ENCODE measurements at places on chromosomes 5 and 9.

GRCh38 chr5:136655468-136655867, 290.1 kb upstream of the TRPC7 start:
- DNase-seq, result no peak

GRCh38 chr9:135939351-135940265, 21.6 kb downstream of the UBAC1 start:
- DNase-seq, result no peak

DNA sequence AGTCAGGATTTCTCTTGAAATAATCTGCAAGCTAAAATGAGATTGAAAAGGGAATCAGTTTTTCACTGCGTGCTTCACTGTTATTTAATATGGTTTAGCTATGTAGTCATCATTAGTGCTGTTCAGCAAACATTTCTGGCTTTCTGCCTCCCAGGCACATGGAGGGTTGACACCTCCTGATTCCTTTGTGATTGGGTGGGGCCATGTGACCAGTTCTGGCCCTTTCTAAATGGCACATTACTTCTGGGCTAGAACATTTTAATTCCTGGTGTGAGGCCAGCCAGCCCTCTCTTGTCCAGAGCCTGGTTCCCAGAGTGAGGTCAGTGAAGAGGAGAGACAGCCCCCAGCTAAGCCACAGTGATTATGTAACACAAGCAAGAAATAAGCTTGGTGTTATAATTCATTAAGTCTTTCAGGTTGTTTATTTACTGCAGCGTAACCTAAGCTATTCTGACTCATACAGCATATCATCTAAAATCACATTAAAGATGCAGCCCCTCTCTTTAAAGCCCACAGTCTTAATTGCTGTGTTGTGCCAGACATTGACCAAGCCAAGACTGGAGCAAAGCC, 17.4 kb upstream of the ARSI start:
- peak; percentile 69 for DNase-seq

DNA sequence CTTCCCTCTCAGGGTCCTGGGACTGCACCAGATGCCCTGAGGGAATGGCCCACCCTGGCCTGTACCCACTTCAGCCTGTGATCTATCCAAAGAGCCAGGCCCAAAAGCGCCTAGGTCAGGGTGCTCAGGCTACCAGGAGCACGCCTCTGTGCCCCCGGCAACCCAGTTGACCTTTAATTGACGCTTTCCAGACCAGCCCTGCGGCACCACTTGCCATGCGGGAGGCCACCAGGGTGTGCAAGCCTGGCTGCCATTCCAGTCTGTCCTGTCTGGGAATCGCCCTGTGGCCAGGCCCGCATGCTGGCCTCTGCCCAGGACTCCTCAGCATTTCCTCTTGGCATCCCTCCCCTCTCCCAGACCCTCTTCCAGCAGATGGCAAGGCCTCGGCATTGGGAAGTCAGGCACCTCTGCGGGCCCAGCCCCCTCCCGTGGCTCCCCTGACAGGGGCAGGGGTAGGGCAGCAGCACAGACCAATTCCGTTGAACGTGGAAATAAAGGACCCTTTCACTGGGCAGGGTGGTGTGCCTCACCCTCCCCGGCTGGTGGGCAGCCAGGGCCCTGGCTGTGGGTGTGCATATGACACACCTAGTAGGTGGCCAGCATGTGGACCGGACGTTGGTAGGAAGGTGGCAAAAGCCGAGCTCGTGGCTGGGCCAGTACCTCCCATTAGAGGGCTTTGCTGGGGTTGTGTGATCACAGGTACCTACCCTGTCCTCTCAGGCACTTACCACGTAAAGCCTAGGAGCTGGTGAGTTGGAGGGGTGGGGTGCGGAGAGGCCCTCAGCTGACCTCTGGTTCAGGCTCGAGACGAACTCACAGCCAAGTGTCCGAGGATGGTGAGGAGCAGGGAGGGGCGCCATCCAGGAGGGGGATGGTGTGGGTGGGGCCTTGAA, 3.5 kb upstream of the AIF1L start:
- no peak for DNase-seq

DNA sequence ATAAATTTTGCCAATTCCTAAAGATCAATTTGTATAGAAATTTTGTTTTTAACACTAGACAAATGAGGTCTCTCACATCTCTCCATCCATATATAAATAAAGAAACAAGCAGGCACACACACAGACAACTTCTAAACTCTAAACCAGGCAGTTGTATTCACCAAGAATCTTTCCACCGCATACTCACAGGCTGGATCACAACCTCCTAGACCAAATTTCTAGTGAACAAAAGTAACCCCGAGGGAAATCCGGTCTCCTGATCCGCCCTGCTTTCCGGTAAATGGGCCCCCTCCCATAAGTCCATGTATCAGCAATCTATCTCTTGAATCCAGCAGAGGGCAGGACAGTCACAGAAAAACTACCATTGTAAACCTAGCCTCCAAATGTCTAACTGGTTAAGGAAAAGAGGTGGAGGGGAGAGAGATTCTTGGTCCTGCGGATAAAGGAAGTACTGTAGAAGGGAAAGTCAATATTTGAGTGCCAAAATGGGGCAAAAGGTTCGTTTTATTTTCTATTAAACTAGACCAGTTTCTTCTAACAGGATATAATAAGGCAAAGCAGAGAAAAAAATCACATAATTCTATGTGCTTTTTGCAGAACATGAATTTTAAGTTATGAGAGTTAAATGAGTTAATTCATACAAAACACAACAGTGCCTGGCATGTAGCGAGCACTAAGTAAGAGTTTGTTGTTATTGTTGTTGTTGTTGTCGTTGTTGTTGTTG, 4.8 kb upstream of the SMU1 start:
- DNase-seq, result no peak

- DNase-seq, result no peak
Observed at GRCh38 chr5:38764937-38765391, 80.8 kb upstream of the OSMR start.

DNA sequence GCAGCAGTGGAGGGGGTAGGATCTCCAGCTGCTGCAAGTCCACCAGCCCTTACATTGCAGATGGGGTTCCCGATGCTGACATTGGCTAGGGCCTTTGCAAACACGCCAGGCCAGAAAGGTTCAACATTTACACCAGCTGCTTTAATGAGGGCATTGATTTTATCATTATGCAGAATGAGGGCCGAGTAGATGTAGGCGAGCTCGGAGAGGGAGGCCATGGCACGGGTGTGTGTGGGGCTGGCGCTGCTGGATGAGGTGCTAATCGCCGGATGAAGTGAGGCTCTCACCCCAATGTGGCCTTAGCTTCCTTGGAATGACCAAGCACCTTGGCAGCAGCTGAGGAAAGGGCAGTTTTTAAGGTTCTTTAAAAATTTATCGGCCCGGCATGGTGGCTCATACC, 27.4 kb downstream of the PHAX start:
- DNase-seq, result no peak

- DNase-seq, result no peak
Observed at GRCh38 chr5:36239370-36240293, 2.1 kb downstream of the NADK2 start.

DNA sequence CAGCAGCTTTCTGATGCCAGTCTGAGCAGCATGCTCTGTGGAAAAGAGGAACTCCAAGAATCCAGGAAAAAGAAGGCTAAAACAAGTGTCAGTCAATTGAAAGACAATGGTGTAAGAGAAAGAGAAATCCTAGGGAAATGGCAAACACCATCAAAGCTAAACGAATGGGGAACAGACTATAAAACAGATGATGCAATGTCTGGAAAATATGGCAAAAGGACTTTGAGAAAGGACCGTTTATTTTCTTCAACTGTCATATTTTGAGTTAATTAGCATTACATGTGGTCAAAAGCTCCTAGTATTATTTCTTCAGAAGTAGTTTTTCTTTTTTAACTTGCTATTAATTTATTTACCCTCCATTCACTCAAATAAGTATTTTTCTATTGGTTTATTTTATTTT, 465.2 kb downstream of the LRRC70 start:
- no peak for DNase-seq

GRCh38 chr5:67431191-67431590, 234.6 kb upstream of the CD180 start:
- no peak for DNase-seq

GRCh38 chr9:83992901-83993300, 12.3 kb downstream of the RMI1 start:
- no peak for DNase-seq

GRCh38 chr9:77582961-77583576, 65.1 kb downstream of the GNA14 start:
- DNase-seq, result no peak

GRCh38 chr5:43150748-43151147, 30.0 kb downstream of the ZNF131 start:
- no peak for DNase-seq

DNA sequence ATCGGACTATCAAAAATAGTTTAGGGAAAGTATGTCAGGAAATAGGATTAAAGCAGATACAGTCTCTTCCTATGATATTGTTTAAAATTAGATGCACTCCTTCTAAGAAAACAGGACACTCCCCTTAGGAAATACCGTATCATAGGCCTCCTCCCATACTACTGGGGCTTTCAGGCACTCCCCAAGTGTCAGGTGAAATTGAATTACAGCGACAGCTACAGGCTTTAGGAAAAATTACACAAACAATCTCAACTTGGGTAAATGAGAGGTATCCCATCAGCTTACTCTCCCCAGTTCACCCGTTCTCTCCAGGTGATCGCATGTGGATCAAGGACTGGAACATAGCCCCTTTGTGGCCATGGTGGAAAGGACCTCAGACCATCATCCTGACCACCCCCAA, 110.4 kb upstream of the EPB41L4A start:
- DNase-seq, result no peak

DNA sequence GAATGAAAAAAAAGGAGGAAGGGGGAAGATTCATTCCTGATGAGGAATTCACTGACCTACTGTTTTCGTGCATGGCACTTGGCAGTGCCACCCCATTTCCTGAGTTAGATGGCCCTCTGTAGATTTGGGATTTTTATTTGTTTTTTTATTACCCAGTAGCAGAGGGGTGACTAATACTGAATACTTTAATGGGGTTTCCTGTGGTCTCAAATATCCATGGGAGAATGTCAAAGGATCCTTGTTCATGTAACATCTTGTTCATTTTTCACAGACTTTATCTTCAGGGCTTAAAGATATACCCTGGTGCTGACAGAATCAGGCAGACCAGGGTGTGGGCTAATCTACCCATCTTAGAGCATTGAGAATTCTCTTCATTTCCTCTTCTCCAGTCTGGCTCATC, 93.0 kb downstream of the MAMDC2 start:
- DNase-seq, result no peak

DNA sequence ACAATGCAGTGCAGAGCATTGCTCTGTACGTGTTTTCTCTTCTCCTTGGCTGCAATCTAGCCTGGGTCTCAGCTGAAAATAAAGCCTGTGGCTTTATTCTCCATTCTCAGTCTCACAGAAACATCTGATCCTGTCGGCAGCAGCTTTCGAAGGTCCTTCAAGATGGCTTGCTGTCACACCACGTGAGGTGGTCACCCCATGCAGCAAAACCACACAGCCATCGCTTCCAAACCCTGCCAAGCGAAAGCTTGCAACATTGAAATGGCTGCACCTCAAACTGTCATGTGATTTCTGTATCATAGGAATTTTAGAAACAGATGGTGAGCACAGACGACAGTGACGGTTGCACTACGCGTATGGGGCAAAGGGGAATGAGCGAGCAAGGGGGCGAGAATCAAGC, 98.5 kb upstream of the SMARCA2 start:
- DNase-seq, result no peak

DNA sequence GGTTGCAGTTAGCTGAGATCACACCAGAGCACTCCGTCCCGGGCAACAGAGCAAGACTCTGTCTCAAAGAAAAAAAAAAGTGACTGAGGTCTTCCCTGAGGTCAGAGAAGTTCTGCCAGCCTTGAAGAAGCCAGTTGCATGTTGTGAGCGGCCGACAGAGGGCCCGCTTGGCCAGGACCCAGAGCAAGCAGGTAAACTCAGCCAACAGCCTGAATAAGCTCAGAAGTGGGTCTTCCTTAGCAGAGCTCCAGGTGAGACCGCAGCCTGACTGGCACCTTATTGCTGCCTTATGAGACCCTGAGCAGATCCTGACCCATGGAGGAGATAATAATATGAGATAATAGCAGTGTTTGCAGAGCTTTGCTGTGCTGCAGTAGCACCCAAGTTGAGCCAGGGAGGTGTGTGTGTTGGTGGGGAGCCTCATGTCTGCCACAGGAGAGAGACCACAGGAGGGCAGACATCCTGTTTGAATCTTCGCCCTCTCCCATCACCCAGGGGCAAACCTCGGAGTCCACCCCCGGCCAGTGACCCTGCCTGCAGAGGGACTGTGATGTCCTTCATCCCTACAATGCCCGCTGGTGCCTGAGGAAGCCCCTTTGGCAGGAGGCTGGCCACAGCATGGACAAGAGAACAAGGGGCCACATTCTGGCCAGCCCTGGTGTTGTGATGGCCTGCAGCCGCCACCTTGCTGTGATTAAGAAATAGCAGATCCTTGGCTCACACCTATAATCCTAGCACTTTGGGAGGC, 10.8 kb upstream of the BARX1 start:
- peak; percentile 35 for DNase-seq

DNA sequence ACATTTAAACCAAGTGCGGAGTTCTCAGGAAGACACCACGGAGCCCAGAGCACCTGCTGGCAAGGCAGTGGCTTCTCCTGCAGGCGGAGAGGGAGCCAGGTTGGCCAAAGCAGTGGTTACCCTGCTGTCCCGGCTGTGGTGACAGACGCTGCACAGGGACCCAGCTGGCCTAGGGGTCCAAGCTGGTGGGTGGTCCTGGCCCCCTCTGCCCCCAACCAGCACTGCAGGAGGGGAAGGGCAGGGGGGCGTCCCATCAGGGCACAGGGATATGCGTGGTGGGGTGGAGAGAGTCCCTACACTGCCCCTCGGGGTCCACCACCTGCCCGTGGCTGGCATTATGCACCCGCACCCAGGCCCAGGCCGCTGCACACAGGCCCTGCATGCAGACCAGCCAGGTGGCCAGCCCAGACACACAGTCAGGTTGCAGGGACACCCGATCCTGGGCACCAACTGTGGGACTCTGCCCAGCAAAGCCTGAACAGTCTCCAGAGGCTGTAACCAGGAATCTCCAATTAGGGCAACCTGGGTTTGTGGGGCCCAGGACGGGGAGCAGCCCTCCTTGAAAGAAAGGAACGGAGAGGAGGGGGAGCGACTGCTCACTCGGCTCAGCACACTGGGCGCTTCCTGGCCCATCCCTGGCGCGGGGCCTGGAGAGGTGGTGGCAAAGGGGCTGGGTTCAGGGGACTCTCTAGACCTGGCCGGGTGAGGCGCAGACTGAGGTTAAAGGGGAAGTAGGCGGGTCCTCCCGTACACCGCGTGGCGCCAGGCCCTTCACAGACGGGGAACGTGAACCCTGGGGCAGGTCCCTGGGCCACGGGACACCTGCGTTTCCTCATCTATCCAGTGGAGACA, 46.3 kb downstream of the NACC2 start:
- DNase-seq, result peak; percentile 83
